Activated CD4-positive, alpha-beta T cell treated with anti-CD3 and anti-CD28 coated beads, Interleukin-2, amount 50 U/mL, for 4 hours (primary cell): ENCODE measurements at places on chromosomes 6 and 20.

GRCh38 chr20:5270603-5271002 lies 46.2 kb downstream of the PROKR2 start:
- no peak for DNase-seq

DNA sequence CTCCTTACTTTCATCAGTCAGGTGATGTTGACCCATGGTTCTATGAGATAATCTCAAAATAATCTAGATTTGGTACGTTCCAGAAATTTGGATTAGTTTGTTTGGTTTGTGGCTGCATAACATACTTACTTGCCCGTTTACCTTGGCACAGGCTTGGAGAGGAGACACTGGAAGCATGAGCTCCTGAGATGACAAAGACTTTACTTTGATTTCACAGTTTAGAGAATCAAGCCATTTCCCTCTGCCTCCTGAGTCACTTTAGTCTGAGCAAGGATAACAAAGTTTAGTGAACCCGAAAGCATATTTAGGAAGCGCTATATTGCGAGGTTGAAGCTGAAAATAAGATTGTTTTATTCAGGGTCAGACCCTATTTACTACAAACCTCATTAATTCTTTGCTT lies 643.4 kb downstream of the QKI start:
- no peak for DNase-seq

- no peak for DNase-seq
These were observed 30.3 kb upstream of the GCM1 start for GRCh38 chr6:53178837-53179432.

DNA sequence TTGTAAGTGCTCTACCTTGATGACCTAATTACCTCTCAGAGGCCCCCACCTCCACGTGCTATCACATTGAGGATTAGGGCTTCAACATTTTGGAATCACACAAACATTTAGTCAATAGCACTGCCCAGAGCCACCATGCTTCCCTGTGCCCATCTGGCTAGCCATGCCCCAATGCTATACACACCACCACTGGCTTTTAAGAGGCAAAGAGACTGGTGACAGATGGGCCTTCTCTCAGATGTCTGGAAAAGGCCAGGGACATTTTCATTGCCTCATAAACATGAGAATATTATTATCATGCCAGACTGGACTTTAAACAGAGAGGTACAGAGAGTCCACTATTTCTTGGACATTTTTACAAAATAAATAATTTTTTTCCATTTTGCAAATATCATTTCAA lies 29.8 kb downstream of the TRMT6 start:
- DNase-seq: no peak

GRCh38 chr20:54339093-54339492 lies 131.2 kb downstream of the PFDN4 start:
- DNase-seq: no peak

DNA sequence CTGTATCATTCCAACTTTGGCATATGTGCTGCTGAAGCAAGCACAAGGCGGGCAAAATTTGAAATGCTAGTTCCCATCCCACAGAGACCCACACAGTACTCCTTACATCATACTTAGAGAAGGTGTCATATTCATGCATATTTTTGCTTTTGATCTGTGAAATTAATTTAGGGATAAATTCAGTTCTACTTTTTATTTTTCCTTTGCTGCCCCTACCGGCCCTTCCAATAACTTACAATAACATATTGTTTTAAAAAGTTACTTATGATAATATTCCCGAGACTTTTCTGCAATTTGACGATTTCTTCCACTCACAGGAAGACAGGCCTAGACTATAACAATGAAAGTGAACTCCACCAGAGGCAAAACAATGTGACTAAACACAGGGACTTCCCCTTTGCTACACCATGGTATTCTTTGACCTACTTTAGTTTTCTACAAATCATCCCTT lies 35.0 kb downstream of the SESN1 start:
- no peak for DNase-seq

GRCh38 chr20:8473459-8473858 lies 341.4 kb downstream of the PLCB1 start:
- no peak for DNase-seq

- DNase-seq: no peak
These were observed 60.0 kb downstream of the JARID2 start for GRCh38 chr6:15305909-15306308.

- no peak for DNase-seq
These were observed 1.8 kb upstream of the RNF24 start for GRCh38 chr20:4017051-4017712.

- DNase-seq: peak; percentile 54
These were observed 426 bp downstream of the ASXL1 start for GRCh38 chr20:32358632-32358882.
